ENCODE measurements at places on chromosomes 2 and 18. TPM values are rescaled to one million over a fixed set of nuclear protein-coding genes. Genes with fewer than 3 reads are reported as not detected.

Gene POTEC
- total RNA-seq, result not detected

Gene IL1R2
- 0.76 TPM for total RNA-seq

DNA sequence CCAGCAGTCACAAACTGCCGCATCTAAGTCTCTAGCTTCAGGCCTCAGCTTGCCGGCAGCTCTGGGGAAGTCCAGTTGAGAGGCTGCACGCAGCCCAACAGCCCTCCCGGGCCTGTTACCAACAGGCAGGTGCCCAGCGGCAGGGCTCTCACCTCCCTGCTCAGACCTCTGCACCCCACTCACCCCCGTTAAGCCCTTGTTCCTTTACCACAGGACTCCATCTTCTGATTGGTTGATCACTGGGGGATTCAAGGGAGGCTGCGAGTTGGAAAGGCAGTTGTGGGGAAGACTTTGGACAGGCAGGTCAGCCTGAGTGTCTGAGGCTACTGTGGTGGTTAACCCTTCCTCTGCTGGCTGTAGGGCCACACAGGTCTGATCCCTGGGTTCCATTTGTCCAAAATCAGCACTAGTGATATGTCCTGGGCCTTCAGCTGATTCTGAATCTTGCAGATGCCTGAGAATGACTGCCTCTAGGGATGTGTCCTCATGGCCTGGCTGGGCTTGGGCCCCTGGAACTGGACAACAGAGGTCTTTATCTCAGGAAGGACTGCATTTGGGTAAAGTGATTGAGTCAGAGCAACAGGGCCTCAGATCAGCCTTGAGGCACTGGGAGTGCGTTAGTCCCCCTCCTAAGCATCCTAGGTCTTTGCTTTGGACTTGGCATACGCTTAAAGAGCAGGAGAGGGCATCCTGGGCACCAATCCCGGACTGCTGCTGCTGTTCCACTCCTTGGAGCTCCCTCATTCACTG lies 88.4 kb downstream of the APOB start:
- DNase-seq, result no peak

DNA sequence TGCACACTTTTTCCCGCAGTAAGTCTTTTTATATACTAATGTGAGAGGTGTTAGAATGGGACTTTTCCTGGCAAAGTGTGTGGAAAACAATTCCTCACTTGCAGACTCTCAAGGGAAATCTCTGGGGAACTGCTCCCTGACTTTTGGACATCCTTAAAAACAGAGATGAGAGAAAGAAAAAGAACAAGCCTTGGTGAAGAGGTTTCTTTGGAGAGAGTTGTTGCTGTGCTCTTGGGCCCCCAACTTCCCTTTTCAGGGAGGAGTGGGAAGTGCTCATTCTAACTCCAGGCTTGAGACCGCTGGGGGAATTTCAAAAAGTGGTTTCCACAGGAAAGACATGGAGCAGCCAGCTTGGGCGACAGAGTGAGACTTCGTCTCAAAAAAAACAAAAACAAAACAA lies 142.6 kb upstream of the SPRED2 start:
- no peak for DNase-seq

Gene DSG4
- total RNA-seq, result not detected

DNA sequence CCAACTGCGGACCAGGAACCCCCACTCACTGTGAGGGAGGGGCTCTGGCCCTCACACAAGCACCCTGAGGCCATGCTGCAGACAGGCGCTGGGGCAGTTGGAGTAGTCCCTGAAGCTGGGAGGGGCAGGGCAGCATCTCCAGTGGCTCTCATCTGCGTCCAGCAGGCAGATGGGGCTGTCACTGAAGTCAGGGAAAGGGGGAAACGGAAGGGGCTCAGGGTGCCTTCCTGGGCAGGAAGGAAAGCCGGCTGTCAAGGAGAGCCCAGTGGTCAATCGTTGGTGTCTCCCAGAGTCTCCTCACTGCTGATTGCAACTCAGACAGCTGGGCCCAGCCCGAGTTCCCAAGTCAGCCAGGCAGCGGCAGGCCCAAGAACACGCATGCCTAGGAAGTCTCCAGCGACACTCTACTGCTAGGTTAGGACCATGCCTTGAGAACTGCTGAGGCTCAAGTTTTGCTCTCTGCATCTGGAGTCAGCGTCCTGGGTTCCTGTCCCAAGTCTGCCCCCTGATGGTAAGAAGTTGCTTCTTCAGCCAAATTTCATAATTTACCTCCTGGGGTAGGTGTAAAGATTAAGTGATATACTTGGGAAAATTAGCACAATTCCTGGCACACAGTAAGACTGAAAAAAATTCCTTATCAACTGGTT lies 27.4 kb upstream of the NMUR1 start:
- peak; percentile 79 for DNase-seq

Gene AMMECR1L
- 12.2 TPM for total RNA-seq

DNA sequence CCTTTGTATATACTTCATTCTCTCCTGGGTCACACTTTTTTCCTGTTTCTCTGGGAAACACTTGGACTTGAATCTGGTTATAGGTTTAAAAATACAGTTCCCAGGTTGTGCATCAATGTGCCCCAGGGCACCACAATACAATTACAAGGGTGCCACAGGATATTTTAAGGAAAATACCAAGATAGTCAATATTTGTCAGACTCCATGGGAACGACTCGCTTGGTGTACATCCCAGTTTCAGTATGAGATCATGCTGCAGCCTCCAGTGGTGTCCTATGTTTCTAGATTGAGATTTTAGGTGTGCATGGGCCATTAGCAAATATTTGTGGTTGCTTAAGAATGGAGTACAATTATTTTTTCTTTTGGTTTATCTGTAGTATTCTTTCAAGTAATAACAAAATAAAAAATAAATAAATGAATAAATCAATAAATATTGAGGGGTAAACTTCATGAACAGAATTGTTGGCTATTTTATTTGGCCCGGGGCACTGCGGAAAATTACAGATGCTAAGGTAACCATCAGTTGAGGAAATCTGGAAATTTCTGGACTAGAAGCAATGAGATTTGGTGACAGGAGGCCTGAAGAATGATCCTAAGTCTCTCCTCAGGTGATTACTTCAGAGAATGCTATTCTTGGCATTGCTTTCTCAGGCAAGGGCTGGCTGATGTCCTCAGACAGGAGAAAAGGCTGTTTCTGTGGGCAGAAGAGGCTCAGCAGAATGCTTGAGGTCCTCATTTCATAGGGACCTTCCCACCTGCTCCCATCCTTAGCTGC lies 649.3 kb upstream of the SOX11 start:
- no peak for DNase-seq

GRCh38 chr2:207902821-207903220 lies 122.5 kb downstream of the PLEKHM3 start:
- DNase-seq, result peak; percentile 46

DNA sequence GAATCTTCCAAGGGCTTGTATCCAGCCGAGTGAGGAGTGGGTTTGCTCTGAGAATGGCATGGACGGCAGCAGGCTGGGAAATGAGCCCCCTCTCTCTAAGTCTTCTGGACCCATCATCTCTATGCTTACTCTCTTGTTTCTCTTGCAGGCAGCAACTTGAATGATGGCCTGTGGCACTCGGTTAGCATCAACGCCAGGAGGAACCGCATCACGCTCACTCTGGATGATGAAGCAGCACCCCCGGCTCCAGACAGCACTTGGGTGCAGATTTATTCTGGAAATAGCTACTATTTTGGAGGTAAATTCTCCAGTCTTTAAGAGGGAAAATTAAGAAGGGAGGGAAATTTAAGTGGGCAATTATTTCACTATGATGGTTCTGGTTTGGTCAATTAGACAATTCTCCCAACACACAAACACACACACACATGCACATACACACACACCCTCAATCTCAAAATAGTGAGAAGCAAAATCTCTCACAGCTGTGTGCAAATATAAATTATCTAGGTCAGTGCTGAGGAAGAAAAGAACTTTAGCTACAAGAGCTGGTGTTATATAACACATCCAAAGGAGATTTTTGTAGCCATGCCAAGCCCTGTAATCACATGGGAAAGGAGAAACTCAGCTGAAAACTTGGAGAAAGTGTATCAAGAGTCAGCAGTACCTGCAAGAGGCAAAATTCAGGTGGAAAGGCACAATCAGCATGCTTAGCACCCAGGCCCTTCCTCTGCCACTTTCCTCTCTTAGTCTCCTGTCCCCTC lies 499.2 kb downstream of the CNTNAP5 start:
- no peak for DNase-seq

Gene HMSD
- total RNA-seq, result not detected

DNA sequence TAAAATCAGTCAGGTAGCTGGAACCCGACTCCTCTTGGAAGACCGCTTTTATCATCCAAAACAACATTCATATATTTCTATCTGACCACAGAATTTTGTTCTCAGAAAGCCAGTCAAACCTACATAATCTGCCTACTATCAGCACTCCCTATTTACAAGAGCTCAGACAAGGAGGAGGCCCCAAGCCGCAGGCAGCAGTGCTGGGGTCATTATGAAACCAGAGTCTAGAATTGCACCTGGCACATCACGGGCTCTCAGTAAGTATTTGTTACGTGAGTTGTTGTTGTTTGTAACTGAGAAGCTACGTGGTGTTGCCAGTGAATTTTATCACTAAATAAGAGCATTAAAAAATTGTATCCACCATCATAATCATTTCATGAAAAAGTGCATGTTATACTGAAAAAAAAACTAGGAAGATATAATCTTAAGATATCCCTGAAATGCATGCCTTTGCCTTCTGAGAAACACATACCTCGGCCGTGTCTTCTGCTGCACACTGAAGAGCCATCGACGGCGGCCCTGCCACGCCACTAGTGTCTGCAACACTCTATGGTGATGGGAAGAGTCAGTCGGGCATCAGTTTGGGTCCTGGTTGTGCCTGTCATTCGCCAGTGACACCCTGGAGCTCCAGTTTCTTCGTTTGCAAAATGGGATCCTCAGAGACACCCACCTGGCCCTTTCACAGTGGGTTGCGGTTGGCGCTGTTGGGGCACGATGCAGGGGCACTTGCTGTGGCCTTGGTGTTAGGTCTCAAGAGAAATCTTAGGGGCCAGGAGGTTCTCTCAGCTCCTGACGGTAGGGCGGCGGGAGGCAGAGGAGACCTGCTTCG lies 505.9 kb downstream of the EIPR1 start:
- DNase-seq, result no peak

GRCh38 chr2:158716121-158716791 lies 78.9 kb upstream of the DAPL1 start:
- DNase-seq, result peak; percentile 31

- no peak for DNase-seq
These were observed 34.5 kb downstream of the ZNF519 start for GRCh38 chr18:14097761-14098160.

DNA sequence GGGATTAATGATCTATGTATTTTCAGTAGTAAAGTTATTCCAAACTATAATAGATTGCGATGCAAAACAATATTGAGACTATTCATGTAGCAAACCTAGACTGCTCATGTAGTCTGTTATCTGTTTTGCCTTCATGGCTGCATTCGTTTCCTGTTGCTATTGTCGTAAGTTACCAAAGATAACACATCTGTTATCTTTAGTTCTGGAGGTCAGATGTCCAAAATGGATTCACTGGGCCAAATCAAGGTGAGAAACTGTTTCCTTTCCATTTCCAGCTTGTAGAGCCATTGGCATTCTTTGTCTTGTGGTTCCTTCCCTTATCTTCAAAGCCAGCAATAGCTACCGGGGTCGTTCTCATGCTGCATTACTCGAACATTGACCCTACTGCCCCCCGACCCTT lies 20.9 kb downstream of the ITGAV start:
- peak; percentile 61 for DNase-seq

- no peak for DNase-seq
These were observed 351.9 kb downstream of the CDH2 start for GRCh38 chr18:27824841-27825681.

Gene EFR3B
- 0.39 TPM for total RNA-seq

Gene PNPT1
- total RNA-seq, result 16.2 TPM

GRCh38 chr2:42338567-42339190 lies 22.3 kb downstream of the COX7A2L start:
- DNase-seq, result no peak

DNA sequence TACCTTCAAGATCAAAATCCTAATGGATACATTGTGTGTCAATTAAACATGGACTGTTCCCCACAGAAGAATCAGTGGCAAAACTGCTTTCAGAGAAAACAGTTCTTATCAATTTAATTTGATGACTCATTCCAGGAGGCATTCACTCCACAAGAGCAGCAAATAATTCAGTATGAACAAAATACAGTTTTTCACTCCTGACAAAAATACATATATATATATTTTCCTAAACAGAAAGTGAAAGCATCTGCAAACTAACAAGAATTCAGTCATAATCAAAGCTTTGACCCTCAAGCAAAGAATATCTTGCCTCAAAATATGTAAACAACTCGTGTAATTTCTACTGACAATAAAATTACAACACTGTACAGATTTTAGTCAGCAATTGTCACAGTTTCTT lies 685.1 kb upstream of the SLC8A1 start:
- DNase-seq, result no peak

DNA sequence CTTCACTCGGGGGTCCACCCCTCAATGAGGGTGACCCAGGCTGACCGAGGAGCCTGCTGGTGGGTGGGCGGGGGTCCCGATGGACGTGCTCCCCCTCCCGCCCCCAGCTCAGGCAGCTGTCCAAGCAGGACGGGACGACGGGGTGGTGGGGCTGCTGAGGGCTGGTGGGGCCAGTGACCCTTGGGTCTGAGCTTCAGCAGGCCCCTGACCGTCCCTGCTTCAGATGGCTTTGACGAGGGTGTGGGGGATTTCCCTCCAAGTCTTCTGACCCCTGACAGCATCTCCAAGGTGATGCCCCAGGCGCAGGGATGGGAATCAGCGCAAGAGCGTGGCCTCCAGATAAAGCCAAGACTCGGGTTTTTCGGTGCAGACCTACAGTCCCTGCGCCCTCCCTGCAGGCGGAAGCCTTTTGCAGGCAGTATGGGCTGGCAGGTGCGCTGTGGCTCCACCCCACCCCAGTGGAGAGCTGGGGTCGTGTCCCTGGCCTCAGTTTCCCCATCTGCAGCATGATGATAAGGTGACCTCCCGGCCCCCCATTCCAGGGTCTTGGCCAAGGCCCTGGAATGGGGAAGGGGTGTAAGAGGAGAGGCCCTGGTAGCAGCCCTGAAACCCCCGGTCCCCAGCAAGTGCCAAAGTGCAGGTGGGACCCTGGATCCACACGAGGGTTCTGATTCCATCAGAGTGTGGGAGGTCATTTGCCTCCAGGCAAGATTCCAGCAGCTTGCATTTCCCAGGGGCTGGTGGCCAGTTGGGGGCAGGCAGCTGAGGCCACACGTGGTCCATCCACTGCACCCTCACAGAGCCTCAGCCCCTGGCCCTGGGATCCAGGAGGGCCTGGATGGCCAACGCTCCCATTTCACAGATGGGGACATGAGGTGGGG lies 8.7 kb downstream of the CROCC2 start:
- no peak for DNase-seq

- DNase-seq, result no peak
These were observed 22.7 kb upstream of the MC5R start for GRCh38 chr18:13801260-13801601.

Gene SLC35G4
- total RNA-seq, result not detected

- DNase-seq, result no peak
These were observed 46.7 kb upstream of the CREB1 start for GRCh38 chr2:207483066-207483465.

- DNase-seq, result no peak
These were observed 321.4 kb downstream of the MYCN start for GRCh38 chr2:16261791-16262190.

DNA sequence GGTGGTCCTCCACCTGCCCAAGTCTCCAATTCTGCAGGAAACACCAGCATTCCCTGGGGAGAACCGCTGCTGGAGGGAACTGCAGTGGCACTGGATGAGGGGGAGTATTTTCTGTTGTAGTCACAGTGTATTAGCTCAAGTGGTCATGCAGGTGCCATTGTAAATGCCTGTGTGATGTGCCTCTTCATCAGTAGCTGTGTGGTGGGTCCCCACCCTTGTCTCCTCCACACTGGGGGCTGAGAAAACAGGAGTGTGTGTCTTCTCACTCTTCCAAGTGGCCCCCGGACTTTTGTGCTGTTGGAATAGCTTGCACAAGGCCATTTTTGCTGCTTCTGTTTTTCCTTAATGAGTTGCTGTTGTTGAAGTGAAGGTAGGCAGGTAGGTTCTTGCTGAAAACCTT lies 8.7 kb downstream of the NCK2 start:
- DNase-seq, result no peak
